ENCODE measurements at places on chromosomes 2 and 18.

- no peak for DNase-seq
Measured at GRCh38 chr2:134362740-134363139, 108.9 kb downstream of the MGAT5 start.

- DNase-seq = no peak
Measured at GRCh38 chr2:32884346-32884745, 62.4 kb upstream of the LTBP1 start.

GRCh38 chr2:31430439-31431165, 16.1 kb upstream of the XDH start:
- DNase-seq = no peak

GRCh38 chr2:10356439-10356811, 53.7 kb downstream of the HPCAL1 start:
- no peak for DNase-seq

DNA sequence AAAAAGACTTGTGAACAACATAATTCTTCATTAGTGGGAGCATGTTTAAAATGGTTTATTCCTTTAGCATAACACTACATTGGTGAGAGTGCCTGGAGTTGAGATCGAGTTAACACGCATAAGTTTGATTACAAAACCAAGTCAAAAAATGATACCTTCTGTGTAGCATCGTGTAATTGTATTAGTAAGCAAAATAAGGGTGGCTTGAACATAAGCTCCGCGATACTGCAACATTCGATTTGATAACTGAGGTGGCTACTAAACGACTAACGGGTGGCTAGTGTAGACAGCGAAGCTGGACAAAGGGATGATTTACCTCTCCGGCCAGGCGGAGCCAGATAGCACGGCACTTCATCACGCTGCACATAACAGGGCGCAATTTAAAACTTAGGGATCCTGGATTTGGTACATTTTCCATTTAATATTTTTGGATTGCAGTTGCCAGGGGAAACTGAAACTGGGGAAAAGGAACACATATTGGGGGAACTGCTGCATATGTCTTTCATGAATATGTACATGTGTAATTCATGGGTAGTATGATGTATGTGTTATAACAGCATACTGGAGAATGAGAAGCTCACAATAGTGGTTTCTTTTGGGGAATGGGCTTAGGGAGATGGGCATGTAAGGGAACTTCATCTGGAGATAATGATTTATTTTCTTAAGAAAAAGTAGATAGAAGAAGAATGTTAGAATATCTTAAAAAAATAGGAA, 36.4 kb upstream of the TOGARAM2 start:
- no peak for DNase-seq

GRCh38 chr2:239021651-239022436, 174.0 kb downstream of the TWIST2 start:
- no peak for DNase-seq

- no peak for DNase-seq
Measured at GRCh38 chr2:97734061-97735051, 21.0 kb downstream of the ZAP70 start.

GRCh38 chr2:236795169-236795860, 225.7 kb downstream of the ACKR3 start:
- DNase-seq = no peak

DNA sequence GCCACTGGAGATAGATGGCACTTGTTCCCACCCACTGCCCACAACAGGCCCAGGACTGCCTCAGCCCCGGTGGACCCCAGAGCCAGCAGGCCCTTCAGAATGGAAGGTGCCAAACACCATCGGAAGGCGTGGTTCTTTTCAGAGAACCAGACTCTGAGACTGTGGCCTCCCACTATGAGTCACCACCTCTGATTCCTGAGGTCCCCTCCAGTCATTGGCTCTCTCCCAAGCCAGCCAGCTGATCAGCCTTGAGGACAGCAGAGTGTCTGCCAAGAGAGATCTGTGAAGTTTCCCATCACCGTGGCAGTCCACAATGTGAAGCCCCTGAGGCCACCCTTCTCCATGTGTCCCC, 10.4 kb upstream of the MAP3K2 start:
- DNase-seq = no peak

- DNase-seq = peak; percentile 7
Measured at GRCh38 chr18:58044370-58045241, 580 bp downstream of the NEDD4L start.

- DNase-seq = no peak
Measured at GRCh38 chr18:52313213-52313612, 26.8 kb upstream of the DCC start.

- no peak for DNase-seq
Measured at GRCh38 chr2:196337208-196337953, 166.0 kb upstream of the STK17B start.

- DNase-seq = no peak
Measured at GRCh38 chr18:78730546-78730945, 249.1 kb upstream of the SALL3 start.

DNA sequence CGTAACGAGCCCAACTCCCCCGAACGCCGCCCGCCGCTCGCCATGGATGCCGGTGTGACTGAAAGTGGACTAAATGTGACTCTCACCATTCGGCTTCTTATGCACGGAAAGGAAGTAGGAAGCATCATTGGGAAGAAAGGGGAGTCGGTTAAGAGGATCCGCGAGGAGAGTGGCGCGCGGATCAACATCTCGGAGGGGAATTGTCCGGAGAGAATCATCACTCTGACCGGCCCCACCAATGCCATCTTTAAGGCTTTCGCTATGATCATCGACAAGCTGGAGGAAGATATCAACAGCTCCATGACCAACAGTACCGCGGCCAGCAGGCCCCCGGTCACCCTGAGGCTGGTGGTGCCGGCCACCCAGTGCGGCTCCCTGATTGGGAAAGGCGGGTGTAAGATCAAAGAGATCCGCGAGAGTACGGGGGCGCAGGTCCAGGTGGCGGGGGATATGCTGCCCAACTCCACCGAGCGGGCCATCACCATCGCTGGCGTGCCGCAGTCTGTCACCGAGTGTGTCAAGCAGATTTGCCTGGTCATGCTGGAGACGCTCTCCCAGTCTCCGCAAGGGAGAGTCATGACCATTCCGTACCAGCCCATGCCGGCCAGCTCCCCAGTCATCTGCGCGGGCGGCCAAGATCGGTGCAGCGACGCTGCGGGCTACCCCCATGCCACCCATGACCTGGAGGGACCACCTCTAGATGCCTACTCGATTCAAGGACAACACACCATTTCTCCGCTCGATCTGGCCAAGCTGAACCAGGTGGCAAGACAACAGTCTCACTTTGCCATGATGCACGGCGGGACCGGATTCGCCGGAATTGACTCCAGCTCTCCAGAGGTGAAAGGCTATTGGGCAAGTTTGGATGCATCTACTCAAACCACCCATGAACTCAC, 673 bp downstream of the PCBP1 start:
- DNase-seq = peak; percentile 27

GRCh38 chr2:62991605-62992004, 59.0 kb upstream of the OTX1 start:
- DNase-seq = no peak

DNA sequence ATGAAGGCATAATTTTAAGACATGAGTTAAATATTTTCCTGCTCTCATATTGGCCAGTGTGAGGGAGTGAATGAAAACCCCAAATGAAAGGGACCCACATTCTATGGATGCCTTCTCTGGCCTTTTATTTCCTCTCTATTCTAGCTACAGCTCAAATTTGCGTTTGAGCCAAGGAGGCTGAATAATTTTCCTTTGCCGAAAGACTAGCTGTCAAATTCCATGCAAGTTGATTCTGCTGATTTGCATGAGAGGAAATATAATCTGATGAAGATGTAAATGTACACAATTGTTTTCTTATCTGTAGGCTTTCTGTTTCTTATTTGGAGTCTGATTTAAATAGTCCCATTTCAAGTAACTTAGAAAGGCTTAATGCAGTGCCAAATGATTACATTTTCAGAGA, 438.4 kb upstream of the SPRED2 start:
- DNase-seq = no peak

DNA sequence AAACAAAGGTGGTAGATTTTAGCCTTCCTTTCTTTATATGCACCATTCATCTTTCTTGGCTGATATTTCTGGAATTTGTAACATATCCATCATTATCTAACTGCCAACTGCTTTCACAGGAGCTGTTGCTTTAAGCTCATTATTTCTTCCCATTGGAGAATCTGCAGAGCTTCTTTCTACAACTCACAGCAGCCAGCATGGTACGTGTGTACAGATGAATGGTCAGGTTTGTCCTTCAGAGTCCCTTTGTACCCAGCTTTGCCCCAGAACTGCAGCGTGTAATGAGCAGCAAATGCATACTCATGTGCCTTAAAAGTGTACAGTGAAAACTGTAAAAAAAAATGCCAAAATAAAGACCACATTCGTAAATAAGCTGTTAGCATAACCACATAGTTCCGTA, 260.9 kb downstream of the FIGN start:
- DNase-seq = no peak

DNA sequence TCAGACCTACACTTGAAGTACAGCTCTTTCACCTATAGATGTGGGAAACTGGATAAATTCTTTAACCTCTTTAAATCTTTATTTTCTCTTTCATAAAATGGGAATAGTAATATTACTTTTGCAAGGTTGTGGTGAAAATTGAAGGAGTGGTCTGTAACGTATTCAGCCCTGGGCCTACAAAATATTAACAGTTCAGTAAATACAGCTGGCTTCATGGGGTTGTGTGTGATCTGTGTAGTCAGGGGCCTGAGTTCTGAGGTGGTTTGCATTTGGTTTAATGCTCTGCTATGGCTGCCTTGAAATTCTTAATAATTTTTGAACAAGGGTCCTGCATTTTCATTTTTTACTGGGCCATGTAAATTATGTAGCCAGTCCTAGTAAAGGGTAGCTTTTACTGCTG, 16.8 kb upstream of the EML6 start:
- no peak for DNase-seq
